ENCODE measurements at places on chromosomes 6 and 20.

GRCh38 chr6:154462425-154462824, 48.1 kb downstream of the CNKSR3 start:
- DNase-seq: no peak

DNA sequence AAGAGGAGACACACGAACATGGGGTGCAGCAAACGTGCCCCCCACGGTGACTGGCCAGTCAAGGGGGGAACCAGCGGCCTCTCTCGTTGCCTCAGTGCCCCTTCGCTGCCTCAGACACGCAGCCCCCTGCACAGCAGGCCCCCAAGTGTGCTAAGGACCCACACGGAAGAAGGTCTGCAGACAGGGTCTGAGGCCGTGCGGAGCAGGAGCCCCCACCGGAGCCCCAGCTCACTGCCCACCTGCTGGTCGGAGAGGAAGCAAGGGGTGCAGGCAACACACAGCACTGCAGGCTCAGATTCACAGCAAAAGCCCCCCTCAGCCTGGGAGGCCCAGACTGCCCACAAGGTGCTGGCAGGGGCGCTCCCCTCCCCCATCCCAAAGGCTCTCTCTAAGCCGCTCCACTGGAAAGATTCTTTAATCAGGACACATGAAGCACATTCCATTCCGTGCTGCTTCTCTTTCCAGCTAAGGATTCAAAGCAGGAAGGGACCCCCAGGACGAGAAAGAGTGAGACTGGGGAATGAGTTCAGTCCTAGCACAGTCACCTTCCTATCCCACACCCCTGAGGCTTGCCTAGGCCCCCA, 105.1 kb downstream of the SLC23A2 start:
- no peak for DNase-seq

DNA sequence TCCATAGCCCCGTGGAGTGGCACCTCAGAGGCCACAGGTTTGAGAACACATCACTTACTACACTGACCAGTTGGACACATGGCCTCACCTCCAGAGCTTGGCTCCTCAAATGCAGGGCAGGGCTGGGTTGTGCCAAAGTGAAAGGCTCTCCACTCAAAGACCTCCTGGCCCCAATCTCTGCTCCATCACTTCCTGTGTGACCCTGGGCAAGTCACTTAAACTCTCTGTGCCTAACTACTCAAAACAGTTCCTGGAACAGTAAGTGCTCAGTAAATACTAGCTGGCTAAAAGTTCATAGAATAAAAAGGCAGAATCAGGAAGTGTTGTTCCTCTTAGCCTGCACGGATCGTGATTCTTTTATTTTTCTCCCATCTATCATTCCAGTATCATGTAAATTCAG, 50.2 kb downstream of the AGPAT4 start:
- DNase-seq: no peak

DNA sequence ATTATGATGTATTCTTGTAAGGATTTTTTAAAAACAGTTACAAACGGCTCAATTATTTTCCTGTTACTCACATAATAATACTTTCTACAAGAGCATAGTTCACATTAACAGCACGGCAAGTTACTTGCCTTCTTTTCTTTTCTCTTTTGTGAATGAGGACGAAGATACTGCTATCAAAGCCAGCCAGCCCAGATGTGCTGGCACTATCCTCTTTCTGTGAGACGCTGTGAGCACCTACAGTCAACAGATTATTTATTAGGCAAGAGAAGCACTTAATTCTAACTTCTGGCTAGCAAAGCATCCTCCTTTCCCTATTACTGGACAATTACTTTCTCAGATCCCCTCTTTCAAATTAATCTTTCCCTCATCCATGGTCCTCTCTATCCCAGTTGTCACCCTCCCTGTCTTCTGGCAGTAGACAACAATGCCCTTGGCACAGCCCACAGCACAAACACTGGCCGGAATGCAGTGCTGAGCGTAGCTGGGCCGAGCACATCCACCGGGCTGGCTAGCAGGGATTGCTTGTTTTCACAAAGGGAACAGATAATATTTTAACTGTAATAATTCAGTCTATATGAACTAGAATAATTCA, 262.1 kb downstream of the FOXC1 start:
- DNase-seq: no peak

GRCh38 chr6:167858086-167858591, 31.4 kb downstream of the AFDN start:
- DNase-seq: no peak

DNA sequence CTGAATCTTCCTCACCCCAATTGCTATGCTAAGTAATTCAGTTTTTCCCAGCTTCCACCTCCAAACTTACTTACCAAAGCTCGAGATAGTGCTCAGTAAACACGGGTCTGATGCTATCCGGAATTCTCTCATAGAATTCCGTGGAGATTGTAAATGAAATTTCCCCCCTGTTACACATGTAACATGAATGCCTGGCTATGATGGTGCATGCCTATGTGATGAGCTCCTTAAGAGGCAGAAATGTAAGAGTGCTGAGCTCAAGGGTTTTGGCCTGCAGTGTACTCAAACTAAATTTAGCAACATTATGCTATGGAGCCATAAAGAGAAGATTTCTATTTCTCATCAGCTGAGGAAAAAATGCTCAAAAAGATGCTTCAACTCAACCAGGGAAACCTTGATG, 133.4 kb upstream of the FUT9 start:
- DNase-seq: no peak

All from stimulated activated CD8-positive, alpha-beta memory T cell treated with anti-CD3 and anti-CD28 coated beads, Interleukin-2, amount 100 ng/mL, for 1 hour (primary cell).